ENCODE measurements at places on chromosomes 2 and 18.

DNA sequence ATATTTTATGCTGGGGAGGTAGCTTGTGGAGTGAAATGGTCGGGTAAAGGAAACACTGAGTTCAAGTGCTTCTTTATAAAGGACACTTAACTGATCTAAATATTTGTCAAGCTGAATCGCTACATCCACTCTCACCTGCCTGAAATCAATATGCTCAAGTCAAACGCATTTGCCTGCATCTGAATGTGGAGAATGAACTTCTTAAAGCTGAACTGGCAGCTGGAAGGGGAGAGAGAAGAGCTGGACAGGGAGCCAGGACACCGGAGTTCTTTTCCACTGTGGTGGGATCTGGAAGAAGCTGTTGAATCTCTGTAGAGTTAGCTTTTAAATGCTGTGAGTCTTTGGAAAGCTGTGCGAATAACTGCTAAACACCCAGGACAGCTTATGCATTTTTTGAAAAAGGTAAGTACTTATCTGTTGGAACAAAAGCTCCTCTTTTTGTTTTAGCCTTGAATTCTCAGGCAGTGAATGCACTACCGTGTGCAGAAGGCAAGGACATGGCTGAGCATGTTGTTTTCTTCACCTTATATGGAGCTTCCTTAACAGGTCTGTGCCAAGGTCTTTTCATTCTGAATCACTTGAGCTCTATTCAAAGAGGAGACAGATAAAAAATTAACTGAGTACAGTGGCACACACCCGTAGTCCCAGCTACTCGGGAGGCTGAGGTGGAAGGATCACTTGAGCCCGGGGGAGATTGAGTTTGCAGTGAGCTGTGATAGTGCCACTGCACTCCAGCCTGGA, 74.2 kb upstream of the KLF7 start:
- DNase-seq: no peak

DNA sequence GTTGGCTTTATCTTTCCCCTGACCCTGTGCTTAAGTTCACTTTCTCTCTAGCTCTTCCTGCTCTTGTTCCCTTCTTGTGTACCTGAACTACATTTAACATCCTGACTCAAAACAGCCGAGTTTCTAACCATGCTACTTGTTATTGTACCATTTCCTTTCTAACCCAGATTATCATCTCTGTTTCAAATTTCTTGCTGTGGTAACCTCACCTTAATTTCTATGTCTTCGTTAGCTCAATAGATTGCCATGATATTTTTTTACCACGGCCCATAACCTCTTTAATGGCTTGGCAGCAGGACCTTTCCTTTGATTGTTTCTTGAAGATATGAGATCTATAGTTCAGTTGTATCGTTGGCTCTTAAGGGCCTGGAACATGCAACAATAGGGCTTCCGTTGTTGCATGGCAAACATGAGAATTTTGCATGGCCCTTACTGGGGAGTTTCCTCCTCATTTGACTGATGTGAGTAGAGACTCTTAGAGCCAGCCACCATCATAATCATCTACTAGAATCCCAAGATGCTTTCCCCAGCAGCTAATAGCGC, 11.1 kb downstream of the CFAP36 start:
- DNase-seq: no peak

- no peak for DNase-seq
Observed at GRCh38 chr18:48607056-48607984, 68.5 kb downstream of the CTIF start.

DNA sequence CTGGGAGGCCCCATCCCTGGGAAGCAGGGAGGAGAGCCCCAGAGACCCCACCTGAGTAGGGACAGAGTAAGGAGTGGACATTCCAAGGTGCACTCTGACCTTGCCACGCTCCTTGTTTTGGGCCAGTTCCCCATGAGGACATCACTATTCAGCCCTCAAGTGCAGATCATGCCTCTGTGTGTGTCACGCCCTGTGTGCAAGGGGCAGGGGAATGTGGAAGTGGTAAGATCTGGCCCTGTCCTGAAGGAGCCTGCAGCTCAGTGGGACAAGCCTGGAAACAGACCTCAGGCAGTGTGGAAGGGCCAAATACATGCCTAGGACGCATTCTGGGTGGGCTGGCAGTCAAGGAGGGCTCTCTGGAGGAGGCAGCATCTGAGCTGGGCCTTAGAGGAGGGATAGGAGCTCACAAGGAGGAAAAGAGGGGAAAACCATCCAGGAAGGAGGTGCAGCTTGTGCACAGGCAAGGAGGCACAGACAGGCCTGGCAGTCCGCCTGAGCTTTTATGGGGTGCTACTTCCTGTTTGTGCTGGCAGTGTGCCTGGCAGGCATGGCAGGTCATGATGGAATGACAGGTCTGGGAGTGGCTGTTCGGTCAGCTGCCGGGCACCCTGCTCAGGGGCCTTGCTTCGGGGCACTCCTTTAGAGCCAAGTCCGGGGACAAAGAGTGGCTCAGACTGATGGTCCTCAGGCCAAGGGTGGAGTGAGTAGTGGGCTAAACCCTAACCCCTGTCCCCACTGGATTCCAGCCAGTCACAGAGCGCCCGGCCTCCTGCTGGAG, 3.3 kb downstream of the KLHL30 start:
- no peak for DNase-seq

GRCh38 chr2:8582191-8582590, 99.7 kb upstream of the ID2 start:
- no peak for DNase-seq

DNA sequence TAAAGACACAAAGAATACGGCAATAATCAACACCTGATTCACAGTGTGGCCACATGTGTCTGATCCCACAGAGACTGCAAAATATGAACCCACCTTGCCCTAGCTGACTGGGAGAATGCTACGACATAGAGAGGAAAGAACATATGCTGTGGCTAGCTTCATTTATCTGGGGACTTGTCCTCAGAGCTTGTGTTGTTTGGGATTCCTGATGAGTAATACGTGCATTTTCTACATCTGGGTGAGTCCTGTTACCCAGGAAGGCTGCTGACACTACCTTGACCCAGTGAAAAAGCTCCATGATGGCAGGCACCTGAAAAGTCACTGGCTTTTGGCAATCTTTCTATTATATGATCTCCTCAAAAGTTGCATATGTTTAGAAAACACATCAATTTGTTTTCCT, 427.7 kb upstream of the LYPD1 start:
- no peak for DNase-seq

- no peak for DNase-seq
Observed at GRCh38 chr2:42844901-42845821, 52.8 kb upstream of the HAAO start.

GRCh38 chr2:11482473-11483035, 16.6 kb upstream of the E2F6 start:
- DNase-seq: no peak

DNA sequence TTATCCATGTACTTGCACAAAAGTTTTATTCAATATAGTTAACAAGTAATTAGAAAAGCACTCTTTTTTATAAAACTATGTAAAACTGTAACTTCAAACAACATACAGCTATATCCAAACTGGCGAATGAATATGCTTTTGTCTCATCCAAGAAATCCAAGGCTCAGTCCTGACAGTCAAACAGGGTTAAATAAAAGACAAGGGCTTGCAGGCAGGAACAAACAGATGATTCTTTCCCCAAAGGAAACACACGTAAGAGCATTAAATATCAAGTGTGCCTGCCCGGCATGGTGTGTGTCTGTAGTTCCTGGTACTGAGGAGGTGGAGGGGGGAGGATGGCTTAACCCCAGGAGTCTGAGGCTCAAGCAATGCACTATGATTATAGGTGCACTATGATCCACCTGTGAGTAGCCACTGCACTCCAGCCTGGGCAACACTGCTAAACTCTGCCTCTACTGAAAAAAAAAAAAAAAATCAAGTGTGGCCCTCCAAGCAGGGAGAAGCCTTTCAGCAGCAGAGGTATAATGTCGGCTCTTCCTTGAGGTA, 171.3 kb downstream of the DLGAP1 start:
- no peak for DNase-seq

DNA sequence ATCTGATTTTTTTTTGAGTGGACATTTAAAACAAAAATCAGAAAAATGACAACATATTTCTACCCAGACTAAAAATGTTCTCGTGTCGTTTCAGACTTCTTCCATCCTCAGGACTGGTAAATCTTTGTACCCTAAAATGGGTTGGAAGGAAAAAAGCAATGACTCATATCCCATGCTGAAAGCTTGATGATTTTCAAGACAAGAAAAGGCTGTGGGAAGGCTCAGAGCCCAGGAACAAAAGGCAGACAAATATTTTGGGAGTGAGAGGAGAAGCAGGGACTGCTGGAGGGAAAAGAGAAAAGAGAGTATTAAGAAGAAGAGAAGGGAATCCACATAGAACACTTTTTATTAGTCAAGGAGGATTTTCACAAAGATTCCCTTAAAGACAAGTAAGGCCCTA, 77.1 kb upstream of the CTAGE1 start:
- DNase-seq: no peak

DNA sequence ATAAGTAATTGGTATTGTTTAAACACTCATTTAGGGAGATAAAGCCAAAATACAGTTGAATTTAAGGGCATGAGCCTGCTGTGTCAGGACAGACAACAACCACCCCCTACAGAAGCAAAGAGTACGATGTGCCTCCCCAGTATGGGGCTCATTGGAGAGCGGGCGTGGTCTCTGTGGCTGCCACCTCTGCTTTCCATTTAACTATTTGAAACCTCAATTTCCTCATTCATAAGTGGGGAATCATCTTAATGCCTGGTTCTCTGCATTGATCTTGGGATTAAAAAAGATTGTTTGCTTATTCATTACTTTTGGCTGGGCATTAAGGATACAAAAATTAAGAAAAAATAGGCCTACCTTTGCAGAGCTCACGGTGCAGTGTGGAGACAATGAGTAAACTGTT, 21.4 kb downstream of the KCNS3 start:
- no peak for DNase-seq

GRCh38 chr2:211089127-211089526, 532.7 kb downstream of the CPS1 start:
- no peak for DNase-seq

GRCh38 chr2:191432121-191432520, 186.9 kb downstream of the MYO1B start:
- no peak for DNase-seq

- DNase-seq: no peak
Observed at GRCh38 chr2:25829377-25829704, 48.9 kb downstream of the ASXL2 start.

DNA sequence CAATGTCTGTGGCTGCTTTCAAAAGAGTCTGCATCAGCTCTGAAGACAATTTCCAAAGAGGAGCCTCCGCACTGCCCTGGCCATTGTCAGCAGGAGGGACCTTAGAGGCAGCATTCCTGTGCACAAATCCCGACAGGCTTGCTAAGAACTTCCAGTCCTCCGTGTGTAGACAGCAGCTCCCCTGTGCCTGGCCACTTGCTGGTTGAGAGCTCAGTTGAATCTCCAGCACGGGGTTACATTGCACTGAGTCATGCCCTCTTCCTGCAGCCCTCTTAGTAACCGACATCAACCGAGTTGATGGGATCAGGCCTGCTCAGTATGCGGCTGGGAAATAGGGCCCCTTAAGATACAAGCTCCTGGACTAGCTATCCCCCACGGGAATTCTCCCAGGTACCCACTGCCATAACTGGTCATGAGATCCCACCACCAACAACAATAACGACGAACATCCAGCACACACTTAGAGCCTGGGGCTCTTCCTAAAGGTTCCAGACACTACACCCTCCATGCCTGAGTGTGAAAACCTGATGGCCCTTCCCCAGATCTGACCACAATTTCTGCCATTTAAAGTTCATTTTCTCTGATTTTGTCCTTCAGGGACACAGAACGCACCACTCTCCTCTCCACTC, 12.0 kb downstream of the ATP6V1B1 start:
- DNase-seq: no peak

DNA sequence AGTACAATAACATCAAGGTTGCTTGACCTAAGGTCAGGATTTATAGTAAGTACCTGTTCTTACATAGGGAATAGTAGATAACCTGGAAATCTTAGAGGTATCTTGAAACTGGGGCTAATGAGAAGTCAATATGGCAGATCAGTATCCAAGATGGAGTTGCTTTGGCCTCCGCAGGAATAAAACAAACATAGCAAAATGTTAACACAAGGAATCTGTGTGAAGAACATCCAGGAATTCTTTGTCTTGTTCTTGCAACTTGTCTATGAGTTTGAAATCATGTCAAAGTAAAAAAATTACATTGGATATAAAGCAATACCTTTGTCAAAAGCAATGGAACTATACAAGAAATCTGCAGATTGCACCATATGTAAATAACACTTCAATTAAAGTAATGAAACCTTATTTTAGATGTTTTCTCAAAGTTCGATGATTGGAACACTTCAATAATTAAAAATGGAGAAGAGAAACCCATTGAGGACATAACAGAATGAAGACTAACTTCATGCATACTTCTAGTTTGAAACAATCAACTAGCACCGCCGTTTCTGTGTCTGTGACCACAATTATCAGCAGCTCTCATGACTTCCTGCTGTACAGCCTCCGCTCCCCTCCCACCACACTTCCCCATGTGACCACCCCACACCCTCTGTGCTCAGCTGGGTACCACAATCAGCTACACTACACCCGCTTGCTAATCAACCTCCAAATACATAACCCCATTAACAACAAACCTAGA, 27.6 kb downstream of the C2orf76 start:
- peak; percentile 38 for DNase-seq

DNA sequence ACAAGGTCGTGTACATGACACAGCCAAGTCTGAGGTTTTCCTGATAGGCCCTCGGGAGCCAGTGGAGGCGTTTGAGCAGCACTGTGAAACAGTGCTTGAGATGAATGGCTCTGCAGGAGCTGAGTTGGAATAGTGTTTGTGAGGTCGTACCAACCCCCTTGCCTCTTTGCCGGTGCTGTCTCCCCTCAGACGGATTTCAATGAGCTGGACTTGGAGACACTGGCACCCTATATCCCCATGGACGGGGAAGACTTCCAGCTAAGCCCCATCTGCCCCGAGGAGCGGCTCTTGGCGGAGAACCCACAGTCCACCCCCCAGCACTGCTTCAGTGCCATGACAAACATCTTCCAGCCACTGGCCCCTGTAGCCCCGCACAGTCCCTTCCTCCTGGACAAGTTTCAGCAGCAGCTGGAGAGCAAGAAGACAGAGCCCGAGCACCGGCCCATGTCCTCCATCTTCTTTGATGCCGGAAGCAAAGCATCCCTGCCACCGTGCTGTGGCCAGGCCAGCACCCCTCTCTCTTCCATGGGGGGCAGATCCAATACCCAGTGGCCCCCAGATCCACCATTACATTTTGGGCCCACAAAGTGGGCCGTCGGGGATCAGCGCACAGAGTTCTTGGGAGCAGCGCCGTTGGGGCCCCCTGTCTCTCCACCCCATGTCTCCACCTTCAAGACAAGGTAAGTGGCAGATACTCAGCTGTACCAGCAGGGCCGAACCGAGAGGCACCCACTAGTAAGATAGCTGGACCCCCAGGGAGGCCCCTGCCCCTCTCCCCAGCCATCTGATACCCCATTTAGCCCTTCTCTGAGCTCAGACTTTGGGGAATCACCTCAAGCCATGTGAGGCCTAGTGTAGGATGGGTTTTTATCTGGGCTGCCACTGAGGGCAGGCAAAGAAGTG, 83.1 kb downstream of the EPAS1 start:
- no peak for DNase-seq

- no peak for DNase-seq
Observed at GRCh38 chr2:26809876-26810577, 24.2 kb downstream of the CENPA start.

- no peak for DNase-seq
Observed at GRCh38 chr2:68565858-68566257, 77.5 kb upstream of the PROKR1 start.
